ENCODE measurements at places on chromosomes 2 and 18.

DNA sequence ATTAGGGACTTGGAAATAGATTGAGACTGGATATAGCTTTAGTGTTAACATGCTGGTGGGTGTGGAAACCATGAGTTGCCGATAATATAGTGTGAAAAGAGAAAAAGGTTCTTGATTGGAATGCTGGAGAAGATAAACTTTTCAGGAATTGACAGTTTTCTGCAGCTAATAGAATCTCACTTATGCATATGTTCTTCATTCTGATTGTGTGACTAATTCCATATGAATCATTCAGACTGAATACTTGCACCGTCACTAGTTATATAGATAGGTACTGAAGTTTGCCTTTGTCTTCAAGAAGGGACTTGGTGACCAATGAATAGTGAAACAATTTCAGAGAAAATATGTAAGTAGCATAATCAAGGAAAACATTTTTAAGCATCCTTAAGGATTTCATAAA is 225.7 kb upstream of the FOSL2 start:
- no peaks in the 10 kb centered on the region for H3K36me3 ChIP-seq
- H3K27me3 ChIP-seq = no peaks in the 10 kb centered on the region
- H3K4me3 ChIP-seq = no peak overlapping the region

DNA sequence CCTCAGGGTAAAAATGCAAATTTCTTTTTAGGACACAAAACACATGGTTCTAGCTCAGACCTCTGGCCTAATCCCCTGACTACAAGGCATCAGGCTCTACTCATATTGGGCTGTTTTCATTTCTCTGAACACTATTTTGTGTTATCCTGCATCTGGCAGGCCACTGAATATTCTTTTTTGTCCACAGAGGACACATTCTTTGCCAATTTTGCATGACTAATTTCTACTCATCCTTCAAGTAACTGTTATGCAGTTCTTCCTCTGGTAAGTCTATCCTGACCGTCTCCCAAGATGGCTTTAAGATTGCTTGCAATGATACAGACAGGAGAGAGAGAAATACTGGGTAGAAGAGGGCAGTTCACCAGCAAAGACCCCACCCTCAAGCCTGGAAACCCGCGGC is 107.6 kb upstream of the RGPD4 start:
- no peaks in the 10 kb centered on the region for H3K4me1 ChIP-seq
- H3K36me3 ChIP-seq = no peaks in the 10 kb centered on the region
- DNase-seq = no peak
- no peaks in the 10 kb centered on the region for H3K27me3 ChIP-seq
- no peak overlapping the region for H3K27ac ChIP-seq
- H3K4me3 ChIP-seq = no peak overlapping the region

GRCh38 chr2:121613152-121613551 is 36.1 kb downstream of the CLASP1 start:
- no peak for DNase-seq
- H3K4me1 ChIP-seq = peaks cover 4% of the 10 kb centered on the region
- H3K27ac ChIP-seq = no peak overlapping the region
- no peak overlapping the region for H3K4me3 ChIP-seq

DNA sequence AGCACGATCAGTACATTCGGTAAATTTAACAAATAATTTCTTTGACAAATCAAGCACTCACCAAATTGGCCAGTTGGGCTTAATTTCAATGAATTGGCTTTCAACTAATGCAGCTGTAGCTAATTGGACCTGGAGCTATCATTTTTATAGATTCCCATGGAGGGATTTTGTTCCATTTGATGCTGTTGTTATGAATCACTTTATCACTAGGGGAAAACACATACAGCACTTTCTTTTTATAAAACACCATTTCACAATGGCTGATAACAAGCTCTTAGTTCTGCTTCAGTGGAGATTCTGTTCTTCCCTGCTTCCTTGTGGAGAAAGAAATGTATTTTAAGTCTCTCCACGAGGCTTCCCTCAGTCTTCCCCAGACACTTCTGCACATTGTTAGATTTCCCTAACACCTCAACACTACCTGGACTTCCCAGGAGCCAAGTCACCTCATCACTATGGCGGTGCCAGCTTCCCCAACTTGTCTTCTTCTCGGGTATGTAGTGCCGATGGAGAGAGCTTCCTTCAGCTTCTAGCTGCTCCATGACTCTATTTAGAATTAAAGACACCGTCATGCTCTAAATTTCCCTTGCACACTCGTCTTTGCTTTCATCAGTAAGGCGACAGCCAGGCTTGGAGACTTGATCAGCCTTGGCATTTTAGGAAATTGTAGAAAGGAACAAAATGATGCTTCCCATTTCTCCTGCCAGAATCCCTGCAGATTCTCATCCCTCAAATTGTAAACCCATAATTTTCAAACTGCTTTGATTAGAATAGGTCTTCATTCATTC is 72.0 kb downstream of the INPP5D start:
- no peak overlapping the region for H3K27ac ChIP-seq
- H3K27me3 ChIP-seq = no peaks in the 10 kb centered on the region
- H3K36me3 ChIP-seq = no peaks in the 10 kb centered on the region
- no peak overlapping the region for H3K4me3 ChIP-seq
- no peak for DNase-seq
